ENCODE measurements at places on chromosomes 2 and 18.

- no peak for DNase-seq
These were observed 552 bp upstream of the ATF2 start for GRCh38 chr2:175168564-175168945.

DNA sequence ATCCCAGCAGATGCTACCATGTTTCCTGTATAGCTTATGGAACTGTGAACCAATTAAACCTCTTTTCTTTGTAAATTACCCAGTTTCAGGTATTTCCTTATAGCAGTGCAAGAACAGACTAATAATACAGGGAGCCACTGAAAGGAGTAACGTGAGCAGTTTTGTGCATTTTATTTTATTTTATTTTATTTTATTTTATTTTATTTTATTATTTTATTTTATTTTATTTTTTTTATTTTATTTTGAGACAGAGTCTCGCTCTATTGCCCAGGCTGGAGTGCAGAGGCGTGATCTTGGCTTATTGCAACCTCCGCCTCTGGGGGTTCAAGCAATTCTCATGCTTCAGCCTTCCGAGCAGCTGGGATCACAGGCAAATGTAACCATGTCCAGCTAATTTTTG, 156.3 kb upstream of the MSH6 start:
- no peak for DNase-seq

GRCh38 chr18:77079088-77079487, 53.5 kb downstream of the MBP start:
- no peak for DNase-seq

GRCh38 chr2:120722246-120722567, 13.5 kb upstream of the GLI2 start:
- DNase-seq = no peak

DNA sequence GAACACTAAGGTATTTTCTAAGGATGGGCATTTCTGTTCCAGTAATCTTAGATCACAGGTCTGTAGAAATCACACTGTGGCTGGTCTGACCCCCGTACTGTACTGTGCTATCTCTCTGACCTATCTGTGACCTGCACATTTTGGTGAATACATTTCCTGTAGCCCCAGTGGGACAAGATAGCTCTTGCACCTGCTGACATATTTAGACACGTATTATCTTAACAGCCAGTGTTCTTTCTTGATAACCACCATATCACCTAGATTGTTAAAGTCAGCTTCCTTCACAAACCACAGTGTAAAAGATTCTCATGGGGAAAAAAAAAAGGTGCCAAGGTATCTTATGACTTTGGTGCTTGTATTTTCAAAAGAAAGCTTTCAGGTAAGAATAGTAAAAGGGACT, 39.8 kb upstream of the TMEM247 start:
- no peak for DNase-seq

DNA sequence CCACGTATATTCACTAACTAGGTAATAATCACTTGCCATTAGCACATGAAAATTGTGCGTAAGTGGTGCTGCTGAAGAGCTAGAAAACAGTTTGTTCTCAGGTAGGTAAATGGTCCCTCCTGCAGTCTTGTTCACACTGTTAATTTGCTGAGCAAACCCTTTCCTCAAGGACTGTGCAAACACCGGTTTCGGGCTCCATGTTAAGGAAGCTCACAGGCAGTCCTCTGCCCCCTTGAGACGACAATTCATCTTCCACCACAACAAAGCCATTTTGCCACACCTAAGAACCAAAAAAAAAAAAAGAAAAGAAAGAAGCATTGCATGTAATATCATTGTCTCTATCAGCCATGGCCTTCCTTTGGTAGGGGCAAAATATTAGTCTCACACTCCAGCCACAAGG, 193.9 kb downstream of the BCL11A start:
- no peak for DNase-seq

DNA sequence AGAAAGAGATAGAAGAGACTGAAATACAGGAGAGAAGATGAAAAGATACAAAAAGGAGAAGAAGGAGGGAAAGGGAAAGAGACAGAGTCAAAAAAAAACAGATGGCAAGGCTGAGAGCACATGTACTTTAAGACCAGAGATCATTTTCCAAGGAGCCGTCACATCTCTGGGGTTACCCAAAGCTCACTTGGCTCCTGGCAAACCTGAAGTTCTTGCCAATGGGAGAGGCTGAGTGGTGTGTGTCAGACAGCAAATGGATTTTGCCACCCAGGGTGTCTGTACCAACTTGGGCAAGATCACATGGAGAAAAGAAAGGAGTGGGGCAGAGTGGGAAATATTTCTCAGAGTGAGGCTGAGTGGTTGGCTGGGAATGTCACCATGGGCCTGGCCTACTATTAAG, 219.3 kb upstream of the TNP1 start:
- no peak for DNase-seq

GRCh38 chr2:151843691-151844061, 15.5 kb upstream of the ARL5A start:
- DNase-seq = no peak

DNA sequence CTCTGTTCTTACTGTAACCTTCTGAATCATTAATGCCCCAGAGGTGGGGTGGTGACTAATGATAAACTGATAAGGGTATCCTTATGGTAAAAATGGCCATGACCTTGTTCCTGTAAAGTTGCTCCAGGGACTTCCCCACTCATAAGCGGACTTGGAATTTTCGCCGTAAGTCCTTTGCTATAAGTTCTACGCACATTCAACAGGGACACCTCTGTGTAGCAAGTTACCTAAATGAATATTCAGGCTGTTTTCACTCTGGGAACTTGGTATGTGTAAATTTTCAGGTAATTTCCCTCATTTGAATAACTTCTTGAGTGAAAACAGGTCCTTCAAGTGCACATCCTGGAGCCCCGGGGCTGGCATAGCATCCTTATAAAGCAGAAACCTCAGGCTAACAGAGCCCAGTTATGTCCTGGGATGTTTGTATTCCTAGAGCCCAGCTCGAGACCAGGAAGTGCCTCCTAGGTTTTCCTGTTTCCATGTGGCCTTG, 9.4 kb upstream of the AGFG1 start:
- no peak for DNase-seq

- no peak for DNase-seq
These were observed 21.7 kb upstream of the UGP2 start for GRCh38 chr2:63819765-63820717.

- DNase-seq = no peak
These were observed 171.6 kb downstream of the PLCL1 start for GRCh38 chr2:197975931-197976519.

Measured in pulmonary artery endothelial cell (primary cell).